Renal cortex interstitium (tissue), 15 donors: ENCODE measurements at places on chromosomes 16 and 17. TPM values are rescaled to one million over a fixed set of nuclear protein-coding genes. Genes with fewer than 3 reads are reported as not detected.

The RAMP2 gene
- 80.9 TPM for polyA plus RNA-seq

The TLCD2 gene
- 6.2 TPM for polyA plus RNA-seq

The LLGL2 gene
- polyA plus RNA-seq: 103 TPM

The CACNG3 gene
- polyA plus RNA-seq: not detected
